ENCODE measurements at places on chromosomes 1 and 21.

- DNase-seq, result no peak
Measured at GRCh38 chr1:200242110-200243041, 167.5 kb downstream of the ZNF281 start.

- DNase-seq, result no peak
Measured at GRCh38 chr1:203251466-203251865, 22.0 kb upstream of the CHIT1 start.

DNA sequence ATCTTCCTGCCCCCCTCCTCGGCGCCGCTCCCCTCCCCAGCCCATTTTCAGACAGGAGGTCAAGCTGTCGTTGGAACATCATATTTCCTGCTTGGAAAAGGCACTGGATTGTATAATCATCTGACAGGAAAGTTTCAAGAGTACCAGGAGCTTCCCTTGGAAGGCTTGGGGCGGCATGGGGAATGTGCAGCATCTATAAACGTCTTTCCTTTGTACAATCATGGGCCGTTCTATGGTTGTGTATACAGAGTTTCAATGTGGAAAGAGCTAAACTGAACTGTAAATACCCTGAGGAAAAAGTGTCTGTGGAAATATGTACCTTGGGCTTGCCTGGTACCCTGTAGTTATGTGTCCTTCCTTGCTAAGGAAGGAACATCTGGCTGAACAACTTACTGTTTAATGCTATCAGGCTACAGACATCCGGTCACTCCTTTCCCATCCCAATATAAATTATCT, 368.1 kb upstream of the ADGRL2 start:
- no peak for DNase-seq

- DNase-seq, result no peak
Measured at GRCh38 chr1:37394574-37395464, 79.6 kb upstream of the ZC3H12A start.

DNA sequence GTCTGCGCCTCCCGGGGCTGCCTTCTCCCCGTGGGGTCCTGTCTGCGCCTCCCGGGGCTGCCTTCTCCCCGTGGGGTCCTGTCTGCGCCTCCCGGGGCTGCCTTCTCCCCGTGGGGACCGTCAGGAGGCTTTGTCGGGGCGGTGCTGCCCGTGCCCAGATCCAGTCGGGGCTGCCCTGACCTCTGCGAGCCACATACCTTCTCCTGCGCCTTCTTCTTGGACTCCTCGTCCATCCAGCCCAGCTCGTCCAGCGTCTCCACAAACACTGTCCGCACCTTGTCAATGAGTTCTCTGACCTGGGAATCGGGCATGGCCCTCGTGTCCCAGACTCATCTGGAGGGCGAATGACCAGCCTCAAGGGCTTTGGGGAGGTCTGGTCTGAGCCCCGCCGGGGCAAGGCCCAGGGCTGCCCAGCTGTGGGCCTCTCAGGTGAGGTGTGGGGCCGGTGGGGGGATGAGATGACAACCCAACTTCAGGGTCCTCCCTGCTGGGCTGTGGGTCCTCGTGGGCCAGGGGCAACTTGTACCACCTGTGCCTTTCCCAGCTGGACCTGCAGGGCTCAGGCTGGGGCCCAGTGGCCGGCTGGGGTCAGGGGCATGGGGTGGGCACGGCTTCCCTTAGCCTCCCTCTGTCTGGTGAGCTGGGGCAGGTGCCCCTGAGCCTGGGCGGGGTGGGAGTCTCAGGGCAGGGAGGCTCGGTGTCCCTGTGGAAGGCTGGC, 9.4 kb downstream of the PRXL2B start:
- no peak for DNase-seq

DNA sequence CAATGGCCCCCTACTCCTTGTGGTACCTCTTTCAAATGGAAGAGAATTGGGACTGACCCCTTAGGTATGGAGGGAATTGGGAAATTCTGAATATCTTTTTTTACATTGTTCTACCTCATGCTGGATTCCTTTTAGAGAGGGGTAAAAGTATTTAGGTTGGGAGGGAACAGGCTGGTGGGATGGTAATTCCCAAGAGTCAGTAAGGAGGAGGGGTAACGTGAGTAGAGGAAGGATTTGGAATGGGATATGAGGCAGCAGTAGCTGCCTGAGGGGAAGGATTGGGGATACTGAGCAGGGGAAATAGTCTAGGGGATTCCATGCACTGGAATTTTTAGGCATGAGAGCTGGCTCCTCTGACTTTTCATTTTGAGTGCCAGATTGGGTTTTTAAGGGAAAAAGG, 3.8 kb upstream of the AADACL3 start:
- no peak for DNase-seq

DNA sequence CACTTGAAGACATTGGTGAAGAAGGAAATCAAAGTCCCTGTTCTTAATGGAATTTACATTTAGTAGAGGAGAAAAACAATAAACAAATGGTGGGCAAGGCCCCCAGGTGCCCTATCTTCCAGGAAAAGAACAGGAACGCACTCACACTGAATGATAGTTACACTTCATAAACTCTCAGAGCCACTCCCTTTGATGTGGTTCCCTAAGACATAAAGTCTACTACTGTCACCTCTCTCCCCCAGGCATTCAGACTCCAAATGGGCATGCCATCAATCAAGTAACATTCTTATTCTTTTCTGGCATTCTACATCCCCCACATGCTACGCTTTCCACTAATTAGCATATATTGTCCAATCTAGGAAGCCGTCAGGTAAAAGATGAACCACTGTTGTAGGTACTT, 36.6 kb upstream of the PIGC start:
- DNase-seq, result no peak
